ENCODE measurements at places on chromosomes 3 and 15. TPM values are rescaled to one million over a fixed set of nuclear protein-coding genes. Genes with fewer than 3 reads are reported as not detected.

Gene PRR20G
- not detected for total RNA-seq

Gene RUBCN
- total RNA-seq, result 8.7 TPM

Gene C3orf85
- not detected for total RNA-seq

Gene HES1
- total RNA-seq, result 24.1 TPM

Gene SMC4
- 35.8 TPM for total RNA-seq

Gene PTPRG
- total RNA-seq, result 74.4 TPM

Gene PLA2G4B
- 0.32 TPM for total RNA-seq

Gene THBS1
- total RNA-seq, result 3,340 TPM

Gene RGMA
- total RNA-seq, result 7.0 TPM

Gene SAXO2
- not detected for total RNA-seq

Gene B2M
- 2,199 TPM for total RNA-seq

Gene CX3CR1
- total RNA-seq, result not detected

Gene COL6A5
- total RNA-seq, result not detected

Gene GOLGA6L4
- 0.16 TPM for total RNA-seq

Gene CLRN1
- total RNA-seq, result not detected

Gene GOLGB1
- total RNA-seq, result 28.4 TPM

Gene NR2F2
- 14.9 TPM for total RNA-seq

Gene SLC2A2
- total RNA-seq, result not detected

Gene ACKR2
- not detected for total RNA-seq

Gene MAP6D1
- total RNA-seq, result under 0.01 TPM

Gene TEX55
- not detected for total RNA-seq

Gene RPL32
- total RNA-seq, result 675 TPM

Gene KCNAB1
- not detected for total RNA-seq

Gene THRB
- 1.6 TPM for total RNA-seq

Gene MAP2K5
- 6.3 TPM for total RNA-seq

Gene NUTM1
- total RNA-seq, result not detected

Gene SYNPR
- total RNA-seq, result not detected

Gene CADM2
- not detected for total RNA-seq

Gene SELENOT
- 120 TPM for total RNA-seq

Gene KBTBD12
- total RNA-seq, result not detected

Gene ATP13A5
- not detected for total RNA-seq

Gene ATG7
- 37.4 TPM for total RNA-seq

Data from cardiac atrium fibroblast (primary cell).